Retina (tissue), 1 donor: ENCODE measurements at places on chromosomes 3 and 15.

- no peak for DNase-seq
Observed at GRCh38 chr3:87508921-87509320, 232.5 kb upstream of the POU1F1 start.

GRCh38 chr3:11047500-11047899 lies 55.0 kb downstream of the SLC6A1 start:
- no peak for DNase-seq

GRCh38 chr3:142975316-142975995 lies 12.0 kb upstream of the PAQR9 start:
- no peak for DNase-seq

- no peak for DNase-seq
Observed at GRCh38 chr3:541062-541801, 344.7 kb downstream of the CHL1 start.

GRCh38 chr3:130679218-130679617 lies 67.4 kb downstream of the PIK3R4 start:
- DNase-seq = no peak

DNA sequence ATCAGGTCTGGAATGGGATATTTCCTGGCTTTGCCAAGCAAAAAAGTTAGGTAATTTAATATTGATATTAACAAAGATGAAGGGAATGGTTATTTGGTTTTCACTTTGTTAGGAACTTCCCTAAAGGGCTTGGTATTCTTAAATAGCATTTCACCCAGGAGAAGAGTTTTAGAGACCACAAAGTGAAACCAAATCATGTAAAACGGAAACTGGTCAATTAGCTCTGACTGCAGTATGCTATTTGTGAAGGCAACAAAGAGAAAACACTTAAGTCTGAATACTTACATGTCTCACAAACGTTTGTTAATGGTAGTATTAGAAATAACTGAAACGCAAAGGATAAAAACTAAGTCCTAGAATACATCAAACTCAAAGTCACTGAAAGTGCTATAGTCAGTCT lies 32.4 kb upstream of the SETMAR start:
- DNase-seq = no peak

- DNase-seq = no peak
Observed at GRCh38 chr3:10817506-10817905, 1.5 kb downstream of the SLC6A11 start.

- DNase-seq = no peak
Observed at GRCh38 chr3:116512281-116512680, 67.0 kb upstream of the LSAMP start.
